Thoracic aorta (tissue), 2 donors: ENCODE measurements at places on chromosomes 13 and 19. TPM values are rescaled to one million over a fixed set of nuclear protein-coding genes. Genes with fewer than 3 reads are reported as not detected.

The GPR180 gene
- 6.3 TPM for total RNA-seq

The GPX4 gene
- total RNA-seq, result 441 TPM

The WDR87 gene
- not detected for total RNA-seq

DNA sequence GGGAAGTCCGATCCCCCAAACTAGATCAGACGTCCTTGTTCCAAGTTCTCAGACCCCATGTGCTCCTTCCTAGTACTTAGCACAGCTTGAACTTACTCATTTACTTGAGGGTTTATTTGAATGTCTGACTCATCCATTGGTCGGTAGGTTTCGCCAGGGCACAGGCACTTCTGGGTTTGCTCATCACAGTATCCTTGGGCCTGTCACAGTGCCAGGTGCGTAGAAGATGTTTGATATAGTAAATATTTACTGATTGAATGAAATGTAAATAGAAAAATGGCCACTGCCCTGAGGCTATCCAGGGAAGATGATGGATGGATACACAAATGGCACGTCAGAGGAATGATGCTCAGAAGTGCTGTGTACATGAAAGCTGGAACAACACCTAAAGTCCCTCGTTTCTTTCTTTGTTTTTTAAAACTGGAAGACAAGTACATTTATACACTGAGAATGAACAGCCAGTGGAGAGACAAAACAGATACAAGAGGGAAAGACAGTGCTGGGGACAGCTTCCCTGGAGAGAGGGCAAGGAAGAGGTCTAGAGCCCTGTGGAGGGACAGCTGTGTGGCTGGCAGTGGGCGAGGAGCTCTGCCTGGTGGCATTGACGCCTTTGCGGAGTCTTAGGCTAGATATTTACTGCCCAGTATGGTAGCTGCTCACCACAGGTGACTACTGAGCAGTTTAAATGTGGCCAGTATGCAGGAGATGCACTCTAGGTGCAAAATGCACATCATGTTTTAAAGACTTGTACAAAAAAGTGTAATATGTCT, 31.2 kb upstream of the KL start:
- no peak overlapping the region for H3K4me3 ChIP-seq
- DNase-seq, result no peak
- no peaks in the 10 kb centered on the region for H3K36me3 ChIP-seq
- H3K27ac ChIP-seq, result no peak overlapping the region

DNA sequence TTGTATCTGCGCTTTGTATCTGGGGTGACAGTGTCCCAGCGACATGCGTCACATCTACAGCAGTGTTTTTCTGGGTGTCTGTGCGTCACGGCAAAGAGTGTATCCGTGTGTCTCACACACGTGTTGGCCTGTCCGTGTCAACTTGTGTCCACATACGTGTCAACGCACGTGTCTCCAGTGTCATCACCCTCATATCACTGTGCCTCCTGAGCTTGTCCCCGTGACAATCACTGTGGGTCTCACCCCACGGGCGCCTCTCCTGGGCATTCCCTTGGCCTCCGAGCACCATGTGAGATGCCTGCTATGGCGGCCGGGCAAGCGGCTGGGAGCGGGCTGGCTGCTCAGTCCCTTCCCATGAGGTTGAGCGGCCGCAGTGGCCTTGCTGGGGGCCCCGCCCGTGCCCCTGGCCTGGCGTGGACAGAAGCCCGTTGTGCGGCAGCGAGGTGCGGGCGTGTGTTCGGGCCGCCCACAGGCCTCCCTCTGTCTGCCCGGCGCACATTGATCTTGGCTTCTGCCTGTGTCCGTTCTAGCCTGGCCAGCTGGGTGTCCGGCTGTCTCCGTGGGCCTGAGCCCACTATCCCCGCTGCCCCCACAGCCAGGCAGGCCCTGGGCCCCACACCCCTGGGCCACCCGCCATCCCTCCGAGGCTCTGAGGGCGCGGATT, 6.4 kb downstream of the NFIX start:
- H3K27ac ChIP-seq, result peak overlapping the region; percentile 99
- DNase-seq, result no peak
- H3K27me3 ChIP-seq, result no peaks in the 10 kb centered on the region
- H3K36me3 ChIP-seq, result no peaks in the 10 kb centered on the region
- H3K4me1 ChIP-seq, result peaks cover 93% of the 10 kb centered on the region

GRCh38 chr19:4830332-4830731, 1.2 kb downstream of the TICAM1 start:
- no peaks in the 10 kb centered on the region for H3K36me3 ChIP-seq
- no peaks in the 10 kb centered on the region for H3K27me3 ChIP-seq
- H3K27ac ChIP-seq, result peak overlapping the region; percentile 91
- H3K4me3 ChIP-seq, result peak overlapping the region; percentile 93
- DNase-seq, result no peak

GRCh38 chr19:50875795-50876422, 2.7 kb downstream of the KLK2 start:
- no peaks in the 10 kb centered on the region for H3K36me3 ChIP-seq
- no peak overlapping the region for H3K4me3 ChIP-seq
- H3K27ac ChIP-seq, result no peak overlapping the region
- no peaks in the 10 kb centered on the region for H3K27me3 ChIP-seq
- DNase-seq, result no peak
- H3K4me1 ChIP-seq, result no peaks in the 10 kb centered on the region

DNA sequence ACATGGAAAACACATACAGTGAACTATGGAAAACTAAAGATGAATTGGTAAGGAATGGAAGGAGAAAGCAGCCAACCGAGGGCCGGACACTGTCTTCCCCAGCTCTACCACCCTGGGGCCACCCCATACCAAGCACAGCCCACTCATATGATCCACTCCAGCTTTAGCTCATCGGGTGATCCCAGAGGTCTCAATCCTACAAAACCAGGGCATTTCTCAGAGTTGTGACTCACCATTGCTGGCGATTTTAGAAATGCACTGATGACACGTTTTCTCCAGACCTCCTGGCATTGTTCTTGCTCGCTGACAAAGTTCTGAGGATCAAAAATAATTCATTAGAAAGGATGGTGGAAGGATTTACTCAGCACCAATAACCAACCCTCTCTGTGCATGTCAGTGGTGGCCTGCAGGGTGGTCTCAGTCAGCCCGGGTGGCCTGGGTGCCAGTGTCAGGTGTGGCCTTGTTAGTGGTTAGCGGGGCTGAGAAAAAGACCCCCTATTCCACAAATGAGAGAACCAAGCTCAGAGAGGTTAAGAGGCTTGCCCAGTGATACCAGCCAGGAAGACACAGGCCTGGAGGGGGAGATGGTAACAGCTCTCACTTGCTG, 6.6 kb downstream of the TMEM272 start:
- no peaks in the 10 kb centered on the region for H3K36me3 ChIP-seq
- no peak overlapping the region for H3K27ac ChIP-seq
- no peaks in the 10 kb centered on the region for H3K4me1 ChIP-seq
- DNase-seq, result no peak

DNA sequence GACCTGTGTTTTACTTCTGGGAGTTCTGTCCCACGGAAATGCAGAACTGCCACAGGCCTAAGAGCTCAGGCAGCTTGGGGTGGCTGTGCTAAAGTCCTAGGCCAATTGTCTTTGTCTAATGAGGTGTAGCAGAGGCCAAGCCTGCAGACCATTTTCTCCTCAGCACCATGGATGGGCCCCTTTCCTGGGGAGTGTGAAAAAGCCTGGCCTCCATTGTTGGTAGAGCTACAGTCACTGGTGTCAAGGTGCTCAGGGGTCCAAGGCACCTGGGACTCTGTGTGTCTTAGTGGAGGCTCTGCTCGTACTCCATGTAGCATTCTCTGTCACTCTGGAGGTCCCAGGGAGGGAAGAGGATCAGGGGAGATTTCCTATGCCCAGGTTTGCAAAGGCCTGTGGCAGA, 329.6 kb downstream of the SLITRK5 start:
- no peak overlapping the region for H3K4me3 ChIP-seq
- DNase-seq, result no peak
- peaks cover 6% of the 10 kb centered on the region for H3K4me1 ChIP-seq
- no peaks in the 10 kb centered on the region for H3K36me3 ChIP-seq

DNA sequence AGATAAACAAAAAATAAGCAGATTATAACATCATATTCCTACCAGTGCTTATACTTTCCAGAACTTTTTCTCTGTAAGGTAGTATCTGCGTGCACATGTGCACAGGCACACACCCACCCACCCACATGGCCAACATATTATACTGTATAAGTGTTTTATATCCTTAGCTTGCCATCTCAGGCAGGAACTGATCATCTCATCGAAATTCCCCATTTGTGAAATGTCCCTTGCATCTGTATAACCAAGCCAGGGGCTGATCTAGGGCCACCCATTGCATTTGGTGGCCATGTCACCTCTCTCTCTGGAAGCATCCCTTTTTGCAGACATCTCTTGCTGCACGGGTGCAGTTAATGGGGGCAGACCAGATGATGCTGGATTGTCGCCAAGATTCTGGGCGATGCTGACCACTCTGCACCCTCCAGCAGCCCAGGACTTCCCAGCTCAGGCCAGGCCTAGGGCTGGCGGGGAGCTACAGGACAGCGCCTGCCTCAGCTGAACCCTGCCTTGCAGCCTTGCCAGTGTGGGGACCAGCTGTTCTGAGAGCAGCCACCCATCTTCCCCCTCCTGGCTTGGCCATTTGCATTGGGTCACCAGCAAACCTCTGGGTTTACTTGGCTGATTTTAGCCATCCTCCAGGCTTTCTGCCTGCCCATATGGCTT, 95.9 kb downstream of the SLC7A1 start:
- H3K4me1 ChIP-seq, result peaks cover 29% of the 10 kb centered on the region
- H3K36me3 ChIP-seq, result peaks cover 17% of the 10 kb centered on the region
- no peaks in the 10 kb centered on the region for H3K27me3 ChIP-seq
- H3K27ac ChIP-seq, result no peak overlapping the region
- no peak overlapping the region for H3K4me3 ChIP-seq

- H3K36me3 ChIP-seq, result no peaks in the 10 kb centered on the region
- no peak overlapping the region for H3K27ac ChIP-seq
- no peaks in the 10 kb centered on the region for H3K27me3 ChIP-seq
- no peak for DNase-seq
- H3K4me3 ChIP-seq, result no peak overlapping the region
Observed at GRCh38 chr13:29304148-29304547, 291.3 kb downstream of the SLC7A1 start.

DNA sequence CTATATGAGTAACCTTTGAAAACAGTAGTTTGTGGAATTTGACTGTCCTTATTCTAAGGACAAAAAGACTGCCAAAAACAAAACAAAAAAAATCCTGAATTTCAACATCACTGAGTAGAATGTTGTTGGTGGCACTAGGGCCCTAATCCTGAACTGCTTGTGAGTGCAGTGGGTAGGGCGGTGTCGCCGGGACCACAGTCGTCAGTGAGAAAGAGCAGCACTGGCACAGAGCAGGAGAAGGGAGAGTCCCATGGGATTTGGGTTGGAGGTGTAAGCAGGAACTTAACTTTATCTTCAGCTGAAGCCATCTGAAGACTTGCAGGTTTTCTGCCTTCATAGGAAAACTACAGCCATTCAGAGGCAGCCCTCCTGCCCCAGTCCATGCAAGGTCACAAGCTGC, 5.6 kb downstream of the PCID2 start:
- H3K27ac ChIP-seq, result no peak overlapping the region
- DNase-seq, result no peak
- peaks cover 51% of the 10 kb centered on the region for H3K4me1 ChIP-seq
- H3K4me3 ChIP-seq, result no peak overlapping the region
- peaks cover 23% of the 10 kb centered on the region for H3K36me3 ChIP-seq

GRCh38 chr19:54418030-54418929, 3.0 kb downstream of the TTYH1 start:
- H3K36me3 ChIP-seq, result no peaks in the 10 kb centered on the region
- peaks cover 11% of the 10 kb centered on the region for H3K27me3 ChIP-seq
- DNase-seq, result no peak
- no peak overlapping the region for H3K4me3 ChIP-seq
- H3K27ac ChIP-seq, result no peak overlapping the region

- H3K4me1 ChIP-seq, result no peaks in the 10 kb centered on the region
- no peak for DNase-seq
- no peaks in the 10 kb centered on the region for H3K27me3 ChIP-seq
- H3K4me3 ChIP-seq, result no peak overlapping the region
- peaks cover 12% of the 10 kb centered on the region for H3K36me3 ChIP-seq
Observed at GRCh38 chr19:56301155-56301554, 13.5 kb downstream of the ZSCAN5A start.

GRCh38 chr13:39375601-39376000, 227.4 kb downstream of the LHFPL6 start:
- no peaks in the 10 kb centered on the region for H3K27me3 ChIP-seq
- no peak overlapping the region for H3K4me3 ChIP-seq
- no peak for DNase-seq
- peak overlapping the region; percentile 56 for H3K27ac ChIP-seq

- H3K4me3 ChIP-seq, result no peak overlapping the region
- DNase-seq, result no peak
- peaks cover 1% of the 10 kb centered on the region for H3K4me1 ChIP-seq
- H3K36me3 ChIP-seq, result no peaks in the 10 kb centered on the region
Observed at GRCh38 chr19:32976223-32976805, 4.3 kb downstream of the FAAP24 start.

DNA sequence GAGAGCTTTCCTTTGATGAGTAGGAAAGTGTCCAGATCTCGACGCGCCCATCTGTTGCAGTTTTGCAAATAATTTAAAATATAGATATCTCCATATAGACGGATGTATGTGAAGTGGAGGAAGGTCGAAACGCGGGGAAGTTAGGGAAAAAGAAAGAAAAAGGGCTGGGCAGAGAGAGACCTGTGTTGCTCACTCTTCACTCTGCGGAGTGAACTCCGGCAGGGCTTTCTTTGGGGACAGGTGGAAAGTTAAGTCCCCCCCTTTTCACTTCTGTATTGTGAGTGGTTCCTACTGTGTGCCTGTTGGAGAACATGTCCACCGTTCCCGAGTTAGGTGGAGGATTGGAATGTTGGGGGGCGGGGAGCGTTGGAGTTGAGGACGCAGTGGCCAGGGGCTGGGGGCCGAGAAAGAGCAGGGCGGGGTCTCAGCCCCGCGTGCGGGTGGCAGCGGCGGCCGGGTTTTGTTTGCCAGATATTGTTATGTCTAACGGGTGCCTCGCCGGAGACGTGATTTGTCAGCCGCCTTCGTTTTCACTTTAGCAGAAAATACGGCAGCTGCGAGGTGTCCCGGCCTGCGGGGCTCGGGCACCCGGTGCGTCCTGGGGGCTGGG, 145.1 kb upstream of the ZNF536 start:
- DNase-seq, result no peak
- peak overlapping the region; percentile 79 for H3K4me3 ChIP-seq
- H3K4me1 ChIP-seq, result peaks cover 18% of the 10 kb centered on the region
- no peaks in the 10 kb centered on the region for H3K27me3 ChIP-seq

GRCh38 chr13:22915442-22916082, 265.2 kb upstream of the SGCG start:
- peak overlapping the region; percentile 81 for H3K4me3 ChIP-seq
- DNase-seq, result no peak
- H3K4me1 ChIP-seq, result peaks cover 7% of the 10 kb centered on the region

GRCh38 chr13:28585561-28585960, 73.4 kb upstream of the POMP start:
- no peaks in the 10 kb centered on the region for H3K27me3 ChIP-seq
- no peak for DNase-seq
- no peak overlapping the region for H3K27ac ChIP-seq
- H3K4me3 ChIP-seq, result no peak overlapping the region
- no peaks in the 10 kb centered on the region for H3K4me1 ChIP-seq

GRCh38 chr19:28396287-28396831, 816.6 kb downstream of the UQCRFS1 start:
- no peaks in the 10 kb centered on the region for H3K27me3 ChIP-seq
- no peak overlapping the region for H3K27ac ChIP-seq
- H3K4me1 ChIP-seq, result no peaks in the 10 kb centered on the region
- H3K4me3 ChIP-seq, result no peak overlapping the region
- H3K36me3 ChIP-seq, result no peaks in the 10 kb centered on the region
- no peak for DNase-seq
